CD4-positive, alpha-beta T cell treated with Interleukin-17A for 4 hours (primary cell): ENCODE measurements at places on chromosomes 2 and 18.

- peak; percentile 3 for DNase-seq
Measured at GRCh38 chr2:165825041-165825440, 31.0 kb upstream of the GALNT3 start.

- no peak for DNase-seq
Measured at GRCh38 chr2:42488297-42488696, 5.5 kb downstream of the KCNG3 start.

- DNase-seq: no peak
Measured at GRCh38 chr2:42848726-42849290, 56.4 kb upstream of the HAAO start.

DNA sequence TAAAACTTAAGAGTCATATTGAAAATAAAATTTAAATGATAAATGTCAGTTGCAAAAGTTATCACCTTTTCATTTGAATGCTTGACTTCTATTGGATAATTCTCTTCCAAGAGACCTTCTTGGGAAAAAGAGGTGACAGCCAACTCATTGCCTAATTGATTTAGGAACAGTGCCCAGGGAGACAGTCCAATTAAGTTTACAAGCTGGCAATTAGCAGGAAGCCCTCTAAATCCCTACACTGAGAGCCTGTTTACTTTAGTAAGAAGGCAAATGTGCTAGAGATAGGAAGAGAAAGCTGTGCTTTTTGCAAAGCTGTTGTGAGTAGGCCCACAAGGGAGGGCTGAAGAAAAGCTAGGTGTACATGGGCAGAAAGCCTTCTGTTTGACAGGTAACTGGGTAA lies 189.1 kb downstream of the WDPCP start:
- DNase-seq: no peak

GRCh38 chr2:37766106-37766505 lies 94.7 kb upstream of the CDC42EP3 start:
- no peak for DNase-seq

DNA sequence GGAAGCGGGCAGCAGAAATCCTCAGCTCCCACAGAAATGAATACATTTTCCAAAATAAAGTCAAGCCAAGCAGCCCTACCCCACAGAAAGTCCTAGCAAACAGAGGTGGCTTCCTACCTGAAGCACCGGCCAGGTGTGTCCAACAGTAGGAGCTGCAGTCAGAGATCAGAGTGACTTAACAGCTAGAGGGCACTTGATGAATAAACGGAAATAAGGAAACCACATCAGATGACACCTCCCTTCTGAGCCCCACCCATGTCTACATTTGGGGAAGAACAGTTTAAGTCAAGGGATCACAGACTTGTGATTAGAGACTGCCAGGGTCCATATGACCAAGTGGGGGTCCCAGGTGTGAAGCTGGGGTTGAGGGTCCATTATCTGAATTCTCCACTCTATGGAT lies at the start of gene CXCR1:
TSS of gene CXCR1 (minus strand) at position 172 of the 400 bp plus-strand sequence. CDS start 1,751 bp downstream, outside the sequence.
- peak; percentile 60 for DNase-seq

DNA sequence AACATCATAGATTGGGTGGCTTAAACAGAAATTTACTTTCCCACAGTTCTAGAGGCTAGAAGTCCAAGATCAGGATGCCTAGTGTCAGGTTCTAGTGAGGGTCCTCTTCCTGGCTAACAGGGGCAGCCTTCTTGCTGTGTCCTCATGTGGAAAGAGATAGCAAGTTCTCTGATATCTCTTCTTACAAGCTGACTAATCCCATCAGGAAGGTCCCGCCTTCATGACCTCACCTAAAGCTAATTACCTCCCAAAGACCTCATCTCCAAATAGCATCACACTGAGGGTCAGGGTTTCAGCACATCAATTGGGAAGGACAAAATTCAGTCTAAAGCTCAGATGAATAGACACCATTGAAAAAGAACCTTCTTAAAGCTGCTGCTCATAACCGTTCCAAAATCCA lies 22.9 kb downstream of the ACVR1 start:
- DNase-seq: no peak

GRCh38 chr2:60746318-60746717 lies 9.8 kb upstream of the PAPOLG start:
- no peak for DNase-seq

DNA sequence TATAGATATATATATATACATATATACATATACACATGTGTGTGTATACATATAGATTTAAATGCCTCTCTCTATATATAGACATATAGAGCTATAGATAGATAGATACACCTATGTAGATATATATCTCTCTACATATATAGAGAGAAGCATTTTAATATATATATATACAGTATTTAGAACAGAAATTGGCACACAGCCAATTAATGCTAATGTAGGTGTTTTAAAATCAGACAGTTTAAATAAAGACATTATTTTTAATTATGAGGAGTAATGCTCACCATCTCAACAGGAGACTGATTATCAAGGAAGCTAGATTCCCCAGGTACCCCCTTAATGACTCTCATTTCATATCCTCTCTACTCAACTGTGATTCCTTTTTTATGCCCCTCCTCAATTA lies 170.7 kb upstream of the CRIM1 start:
- no peak for DNase-seq

- no peak for DNase-seq
Measured at GRCh38 chr2:59733970-59734369, 819.5 kb downstream of the BCL11A start.

DNA sequence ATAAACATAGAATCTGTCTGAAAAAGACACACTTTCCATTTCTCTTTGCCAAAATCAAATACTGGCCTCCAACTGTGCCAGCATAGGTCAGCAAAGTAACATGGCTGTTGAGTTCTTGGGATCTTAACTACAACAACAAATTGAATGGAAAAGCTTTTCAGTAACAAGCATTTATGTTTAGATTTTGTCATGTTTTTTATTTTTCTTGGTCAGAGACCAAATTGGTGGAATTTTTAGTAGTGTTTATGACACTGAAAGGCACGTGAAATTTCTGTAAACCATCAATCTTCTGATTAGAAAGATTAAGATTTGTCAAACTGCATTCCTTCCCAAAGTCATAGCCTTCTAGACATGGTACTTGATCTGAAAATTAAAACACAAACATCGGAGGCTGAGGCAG lies 77.6 kb downstream of the PDE1A start:
- no peak for DNase-seq

GRCh38 chr18:51137891-51138290 lies 59.6 kb downstream of the MEX3C start:
- no peak for DNase-seq

GRCh38 chr2:159711562-159712142 lies 654 bp upstream of the MARCHF7 start:
- no peak for DNase-seq
